K562 (cell line): ENCODE measurements at places on chromosomes 5 and 9. TPM values are rescaled to one million over a fixed set of nuclear protein-coding genes. Genes with fewer than 3 reads are reported as not detected.

- H3K36me3 ChIP-seq, result no peaks in the 10 kb centered on the region
- no peak overlapping the region for H3K27ac ChIP-seq
- no peaks in the 10 kb centered on the region for H3K4me1 ChIP-seq
- H3K4me3 ChIP-seq, result no peak overlapping the region
- no peak for DNase-seq
Measured at GRCh38 chr9:82490019-82490499, 501.5 kb downstream of the SPATA31D1 start.

- no peak for DNase-seq
- no peaks in the 10 kb centered on the region for H3K36me3 ChIP-seq
- H3K4me3 ChIP-seq, result no peak overlapping the region
Measured at GRCh38 chr5:164020116-164020515, 514.7 kb downstream of the MAT2B start.

- no peaks in the 10 kb centered on the region; the same call in 2 of the 3 replicates for H3K4me1 ChIP-seq
- no peak overlapping the region for H3K4me3 ChIP-seq
- DNase-seq, result peak; percentile 57
- no peaks in the 10 kb centered on the region for H3K36me3 ChIP-seq
- no peaks in the 10 kb centered on the region for H3K27me3 ChIP-seq
Measured at GRCh38 chr5:143014017-143014651, 244.0 kb downstream of the ARHGAP26 start.

- H3K4me1 ChIP-seq, result peaks cover 60% of the 10 kb centered on the region
- no peaks in the 10 kb centered on the region for H3K27me3 ChIP-seq
- no peak for DNase-seq
- no peak overlapping the region for H3K27ac ChIP-seq
Measured at GRCh38 chr5:139694556-139695177, 46.5 kb downstream of the CXXC5 start.

DNA sequence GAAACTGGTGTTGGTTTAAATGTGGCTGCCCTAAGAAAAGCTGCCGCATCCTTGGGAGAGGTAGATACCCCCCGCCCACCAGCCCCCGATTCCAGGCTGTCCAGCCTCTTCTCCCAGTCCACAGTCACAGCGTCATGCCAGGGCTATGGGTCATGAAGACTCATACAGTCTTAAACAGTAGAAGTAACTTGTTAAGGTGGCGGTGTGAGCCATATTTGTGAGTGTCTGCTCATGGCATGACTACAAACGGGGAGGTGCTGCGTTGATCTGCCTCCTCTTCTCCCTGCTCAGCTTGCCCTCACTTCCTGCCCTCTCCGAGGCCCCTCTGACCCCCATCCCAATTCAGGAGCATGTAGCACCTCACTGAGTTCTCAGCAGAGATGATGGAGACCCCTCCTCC, 20.8 kb downstream of the FGD3 start:
- no peak overlapping the region for H3K4me3 ChIP-seq
- H3K36me3 ChIP-seq, result no peaks in the 10 kb centered on the region
- H3K27me3 ChIP-seq, result peaks cover 20% of the 10 kb centered on the region; the same call in 2 of the 3 replicates

Gene KIAA0825
- 0.05 TPM in 1 of 2 replicates, not detected in the other for polyA plus RNA-seq
